NCI-H1092 treated with DMSO at 0.1 percent for 48 hours (cell line): ENCODE measurements at places on chromosomes 3 and 15.

- DNase-seq = no peak
These were observed 487.7 kb upstream of the RASGRP1 start for GRCh38 chr15:39052323-39052705.

DNA sequence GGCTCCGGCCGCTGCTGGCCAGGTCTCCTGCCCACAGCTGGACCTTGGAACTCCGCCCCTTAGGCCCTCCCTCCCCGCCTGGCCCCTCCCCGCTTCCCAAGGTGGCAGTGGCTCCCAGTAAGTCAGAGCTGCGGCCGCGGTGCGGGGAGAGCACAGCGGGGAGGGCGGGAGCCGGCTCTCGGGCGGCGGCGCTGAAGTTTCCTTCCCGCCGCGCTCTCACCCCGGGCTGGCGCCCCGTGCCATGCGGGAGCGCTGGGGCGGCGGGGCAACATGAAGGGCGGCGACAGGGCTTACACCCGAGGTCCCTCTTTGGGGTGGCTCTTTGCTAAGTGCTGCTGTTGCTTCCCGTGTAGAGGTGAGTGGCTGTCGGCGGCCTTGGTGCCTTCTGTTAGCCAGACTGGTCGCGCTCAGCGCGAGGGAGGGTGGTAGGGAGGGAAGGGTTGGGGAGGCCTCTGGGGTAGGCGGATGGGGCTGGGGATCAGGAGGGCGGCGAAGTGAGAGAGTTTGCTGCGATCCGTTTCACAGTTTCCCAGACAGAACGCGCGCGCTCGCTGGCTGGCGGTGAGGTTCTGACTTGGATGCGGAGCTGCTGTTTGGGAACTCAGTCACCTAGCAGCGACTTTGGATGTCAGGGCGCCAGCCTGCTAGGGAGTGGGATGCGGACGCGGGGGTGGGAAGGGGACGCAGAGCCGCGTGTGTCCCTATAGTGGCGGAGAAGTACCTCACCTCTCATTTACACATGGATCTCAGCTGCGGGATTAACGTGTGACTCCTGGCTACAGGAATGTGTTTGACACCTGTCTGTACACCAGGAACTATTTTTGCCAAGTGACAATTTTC is 145.5 kb upstream of the UMPS start:
- no peak for DNase-seq

GRCh38 chr3:14774431-14774830 is 44.3 kb upstream of the FGD5 start:
- DNase-seq = no peak

DNA sequence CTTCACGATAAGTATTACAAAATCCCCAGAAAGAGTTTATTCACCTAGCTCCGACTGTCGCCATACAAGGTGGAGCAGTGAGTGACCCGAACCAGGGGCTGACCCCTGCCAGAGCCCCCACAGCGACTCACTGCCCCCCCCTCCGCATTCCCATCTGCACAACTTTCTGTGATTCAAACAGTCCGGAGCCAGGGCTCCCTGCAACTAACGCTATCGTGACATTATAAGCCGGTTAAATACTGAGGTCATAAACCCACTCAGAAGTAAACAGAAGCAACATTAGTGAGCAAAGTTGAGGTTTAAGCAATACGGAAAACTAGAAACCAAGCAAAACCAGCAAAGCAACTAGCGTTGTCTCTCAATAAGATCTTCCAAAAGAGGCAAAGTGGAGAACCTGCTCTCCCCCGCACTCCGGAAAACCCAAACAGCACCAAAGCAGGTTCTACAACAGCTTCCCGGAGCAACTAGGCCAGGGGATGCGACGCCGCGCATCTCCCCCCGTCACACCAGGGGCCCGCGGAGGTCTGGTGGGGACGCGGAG is 642 bp downstream of the SCAP start:
- no peak for DNase-seq

DNA sequence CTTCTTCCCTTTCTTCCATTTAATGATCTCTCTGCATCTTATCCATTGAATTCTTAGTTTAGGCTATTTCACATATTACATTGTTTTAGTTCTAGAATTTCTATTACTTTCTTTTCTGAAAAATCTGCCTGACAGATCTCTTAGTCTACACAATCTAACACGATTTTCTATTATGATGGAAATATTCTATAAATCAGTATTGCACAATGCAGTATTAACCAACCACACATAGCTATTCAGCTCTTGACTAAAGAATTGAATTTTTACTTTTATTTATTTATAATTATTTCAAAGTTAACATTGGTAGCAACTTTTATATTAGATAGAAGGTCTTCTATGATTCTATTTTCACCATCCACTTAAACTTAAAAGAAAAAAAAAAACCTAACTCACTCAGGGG is 36.2 kb upstream of the GOLGA8A start:
- DNase-seq = no peak

DNA sequence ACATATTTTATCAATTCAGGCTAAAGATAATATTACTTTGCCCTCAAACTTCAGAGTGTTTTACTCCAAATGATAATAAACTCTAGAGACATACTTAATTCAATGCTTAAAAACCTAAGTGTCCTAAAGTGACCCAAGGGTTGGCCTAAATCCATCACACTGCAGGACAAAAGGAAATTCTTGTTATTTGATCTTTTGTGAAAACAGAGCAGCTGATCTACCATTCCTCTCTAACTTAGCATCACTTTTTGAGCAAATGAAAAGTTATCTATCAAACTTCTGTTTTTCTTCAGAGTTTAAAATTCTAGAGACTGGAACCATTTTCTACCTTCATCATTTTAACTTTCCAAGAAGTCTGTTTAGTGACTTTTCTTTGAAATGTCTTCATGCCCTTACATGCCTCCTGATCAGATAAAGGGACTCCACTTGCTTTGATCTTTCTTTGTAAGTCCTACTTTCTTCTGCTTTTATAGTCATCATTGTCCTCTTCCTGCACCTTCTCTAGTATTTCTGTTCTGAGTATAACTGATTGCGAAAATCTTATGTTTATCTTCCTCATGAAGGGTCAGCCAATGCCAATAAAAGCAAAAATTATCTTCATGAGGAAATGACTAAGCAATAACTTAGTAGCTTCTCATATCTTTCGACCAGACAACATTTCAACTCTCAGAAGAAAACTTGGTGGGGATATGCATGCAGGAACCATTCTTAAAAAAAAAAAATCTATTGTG is 378.7 kb upstream of the TGFBR2 start:
- no peak for DNase-seq

GRCh38 chr3:17730318-17730967 is 12.0 kb downstream of the TBC1D5 start:
- DNase-seq = peak; percentile 13

DNA sequence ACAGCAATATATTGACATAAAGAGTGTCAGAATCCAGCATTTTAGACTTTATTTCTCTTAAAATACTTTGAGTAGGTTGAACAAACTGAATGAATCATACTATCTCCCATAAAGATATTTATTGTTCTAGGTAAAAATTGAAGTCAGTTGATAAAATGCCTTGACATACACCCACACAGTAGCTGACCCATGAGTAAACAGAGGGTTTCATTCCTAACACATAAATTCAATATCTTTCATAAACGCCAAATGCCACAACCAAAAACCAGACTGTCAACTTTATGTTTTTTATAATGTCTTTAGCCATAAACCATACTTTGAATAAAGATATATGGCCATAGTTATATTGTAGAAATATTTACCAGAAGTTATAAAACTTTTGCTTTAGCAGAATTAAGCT is 742.4 kb downstream of the NAALADL2 start:
- DNase-seq = no peak

GRCh38 chr3:166569589-166569988 is 732.4 kb upstream of the BCHE start:
- DNase-seq = no peak

- DNase-seq = peak; percentile 24
These were observed 47.7 kb upstream of the INSYN1 start for GRCh38 chr15:73800662-73801345.

DNA sequence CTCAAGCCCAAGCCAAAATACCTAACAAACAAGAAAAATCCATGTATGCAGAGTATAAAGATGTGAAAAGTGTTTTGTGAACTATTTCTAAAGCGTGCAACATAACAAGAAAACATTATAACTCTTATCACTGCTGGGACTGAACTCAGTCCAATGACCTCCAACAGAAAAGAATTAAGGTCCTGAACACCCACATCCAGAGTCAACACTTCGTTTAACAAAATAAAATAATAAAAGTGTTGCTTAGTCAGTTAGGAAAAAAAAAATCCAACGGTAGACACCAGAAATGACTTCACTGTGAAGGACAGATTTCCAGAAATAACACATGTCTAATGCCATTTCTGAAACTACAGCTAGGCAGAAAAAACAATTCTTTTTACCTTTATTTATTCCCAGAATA is 28.0 kb downstream of the MB21D2 start:
- no peak for DNase-seq

GRCh38 chr15:53404930-53405493 is 354.5 kb downstream of the WDR72 start:
- no peak for DNase-seq

- no peak for DNase-seq
These were observed 38.7 kb downstream of the PDIA5 start for GRCh38 chr3:123105201-123106189.

- peak; percentile 68 for DNase-seq
These were observed at the start of gene GPR176 for GRCh38 chr15:39919748-39920509. GPR176 (minus strand) TSS chr15:39920266; CDS start chr15:39920026, 240 bp downstream.

DNA sequence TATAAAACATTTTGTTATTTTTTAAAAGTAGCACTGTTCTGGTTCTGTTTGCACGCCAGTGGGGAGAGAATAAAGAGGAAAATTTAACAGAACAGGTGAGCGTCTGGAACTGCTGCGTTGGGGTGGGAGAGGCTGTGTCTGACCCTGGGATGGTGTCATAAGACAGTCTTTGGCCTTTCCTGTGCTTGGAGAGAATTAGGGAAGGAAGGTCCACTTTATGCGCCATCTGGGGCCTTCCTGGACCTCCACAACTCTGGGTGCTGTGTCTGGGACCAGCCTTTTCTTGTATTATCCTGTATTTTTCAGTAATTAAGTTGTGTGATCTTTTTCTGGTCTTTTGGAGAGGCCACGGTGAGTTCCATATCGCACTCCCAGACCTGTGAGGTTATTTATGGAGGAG is 3.3 kb downstream of the FAM43A start:
- no peak for DNase-seq

GRCh38 chr15:45407786-45408185 is 29.4 kb upstream of the GATM start:
- no peak for DNase-seq

DNA sequence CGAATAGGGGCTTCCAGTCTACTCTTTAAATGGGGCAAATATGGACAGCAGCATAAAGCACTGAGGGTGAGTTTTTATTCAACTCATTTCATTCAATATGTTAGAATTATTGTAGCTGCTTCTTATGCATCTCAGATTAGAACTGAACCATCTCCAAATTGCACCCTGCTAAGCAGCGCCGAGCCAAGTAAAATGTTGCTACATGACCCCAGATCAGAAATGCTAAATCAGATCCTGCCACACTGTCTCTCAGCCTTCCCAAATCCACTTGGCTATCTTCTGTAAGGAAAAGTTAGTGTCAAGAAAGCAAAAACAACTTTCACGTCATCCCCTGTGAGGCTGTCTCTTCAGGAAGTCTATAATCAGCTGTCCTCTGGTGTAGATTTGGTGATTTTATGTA is 293.2 kb downstream of the CNTN4 start:
- DNase-seq = no peak

DNA sequence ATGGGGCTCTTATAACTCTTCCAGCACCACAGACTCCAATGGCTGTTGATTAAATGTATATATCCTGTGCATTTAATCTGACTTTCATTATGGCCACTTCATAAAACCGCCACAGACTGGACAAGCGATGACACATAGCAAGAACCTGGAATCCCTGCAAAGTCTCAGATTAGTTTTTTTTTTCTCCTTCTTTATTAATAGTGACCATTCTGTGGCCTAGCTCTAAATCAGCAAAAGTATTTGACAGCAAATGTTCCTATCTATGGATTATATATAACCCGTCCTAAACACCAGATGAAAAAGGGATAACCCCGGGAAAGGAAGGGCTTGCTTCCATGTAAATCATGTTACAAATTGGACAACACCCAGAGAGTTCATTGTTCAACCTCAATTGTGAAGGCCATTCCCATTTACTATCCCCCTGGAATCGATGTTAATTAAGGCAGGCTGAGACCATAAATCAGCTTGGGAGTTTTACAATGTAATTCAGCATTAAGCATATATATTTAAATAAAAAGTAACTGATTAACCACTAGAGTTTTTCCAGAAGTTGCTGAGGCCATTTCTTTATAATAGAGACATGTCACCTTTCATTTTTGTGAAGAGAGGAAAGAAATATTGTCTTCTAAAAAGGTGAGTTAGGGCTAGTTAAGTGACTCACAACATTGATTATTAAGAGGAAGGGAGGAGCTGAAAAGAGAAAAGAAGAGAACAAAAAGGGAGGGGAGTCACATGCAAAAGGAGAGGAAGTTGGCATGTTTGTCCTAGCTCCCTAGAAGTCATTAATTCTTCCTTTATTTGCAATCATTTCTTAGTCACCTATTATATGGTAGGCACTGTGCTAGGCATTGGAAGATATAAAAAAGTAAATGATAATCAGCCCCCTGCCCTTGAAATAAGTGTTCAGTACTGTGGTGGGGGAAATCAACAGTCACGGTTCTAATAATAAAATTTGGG is 26.2 kb downstream of the ALDH1A2 start:
- peak; percentile 14 for DNase-seq

DNA sequence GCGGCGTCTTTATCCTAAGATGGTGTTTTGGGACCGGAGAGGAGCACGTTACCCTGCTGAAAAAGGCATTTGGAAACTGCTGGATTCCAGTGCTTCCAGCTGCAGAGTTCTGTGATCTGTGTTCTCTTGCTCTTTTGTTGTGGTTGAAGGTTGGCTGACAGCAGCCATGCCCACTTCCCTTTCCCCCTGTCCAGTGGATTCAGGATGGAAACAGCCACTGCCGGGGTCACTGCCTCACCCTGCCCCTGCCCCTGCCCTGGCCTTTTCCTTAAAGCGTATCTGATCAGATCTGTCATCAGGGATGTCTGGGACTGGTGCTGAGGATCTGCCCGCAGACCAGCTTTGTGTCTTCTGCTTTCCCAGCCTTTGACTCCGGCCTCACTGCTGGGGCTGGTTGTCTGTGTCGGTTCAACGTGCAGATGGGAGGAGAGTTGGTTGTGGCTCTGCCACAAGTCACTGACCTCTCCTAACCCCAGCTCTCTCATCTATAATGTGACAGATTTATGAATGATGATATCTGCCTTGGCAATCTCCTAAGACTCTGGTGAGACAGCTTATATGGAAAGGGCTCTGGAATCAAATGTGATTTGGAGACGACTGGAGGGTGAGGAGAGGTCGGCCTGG is 219.4 kb upstream of the BHLHE40 start:
- no peak for DNase-seq

- DNase-seq = no peak
These were observed 73.7 kb upstream of the PROK2 start for GRCh38 chr3:71858503-71859122.

- DNase-seq = no peak
These were observed 153.8 kb downstream of the RAP2B start for GRCh38 chr3:153315781-153316180.

DNA sequence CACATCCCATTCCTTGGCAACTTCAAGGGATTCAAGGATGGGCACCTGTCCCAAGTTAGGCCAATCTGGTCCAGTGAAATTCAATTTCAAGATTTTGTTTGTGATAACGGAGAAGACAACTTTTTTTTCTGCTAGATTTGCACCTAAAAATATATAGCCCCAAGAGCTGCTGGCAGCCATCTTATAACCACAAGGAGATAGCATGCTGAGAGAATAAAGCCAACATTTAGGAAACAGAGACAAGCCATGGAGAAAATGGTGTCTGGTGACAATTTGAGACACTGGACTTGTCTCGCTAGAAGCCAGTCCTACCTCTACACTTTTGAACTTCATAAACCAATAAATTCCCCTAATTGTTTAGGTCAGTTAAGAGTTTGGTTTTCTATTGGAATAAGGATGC is 5.4 kb downstream of the PARL start:
- no peak for DNase-seq
